ENCODE measurements at places on chromosomes 7 and 10.

GRCh38 chr7:89549768-89550167 is 604.5 kb upstream of the STEAP1 start:
- DNase-seq: no peak

GRCh38 chr10:48390933-48391845 is 84.7 kb downstream of the MAPK8 start:
- DNase-seq: no peak

GRCh38 chr7:26171601-26172000 is 19.6 kb downstream of the NFE2L3 start:
- no peak for DNase-seq

- DNase-seq: no peak
Measured at GRCh38 chr7:118045629-118046028, 138.3 kb upstream of the LSM8 start.

DNA sequence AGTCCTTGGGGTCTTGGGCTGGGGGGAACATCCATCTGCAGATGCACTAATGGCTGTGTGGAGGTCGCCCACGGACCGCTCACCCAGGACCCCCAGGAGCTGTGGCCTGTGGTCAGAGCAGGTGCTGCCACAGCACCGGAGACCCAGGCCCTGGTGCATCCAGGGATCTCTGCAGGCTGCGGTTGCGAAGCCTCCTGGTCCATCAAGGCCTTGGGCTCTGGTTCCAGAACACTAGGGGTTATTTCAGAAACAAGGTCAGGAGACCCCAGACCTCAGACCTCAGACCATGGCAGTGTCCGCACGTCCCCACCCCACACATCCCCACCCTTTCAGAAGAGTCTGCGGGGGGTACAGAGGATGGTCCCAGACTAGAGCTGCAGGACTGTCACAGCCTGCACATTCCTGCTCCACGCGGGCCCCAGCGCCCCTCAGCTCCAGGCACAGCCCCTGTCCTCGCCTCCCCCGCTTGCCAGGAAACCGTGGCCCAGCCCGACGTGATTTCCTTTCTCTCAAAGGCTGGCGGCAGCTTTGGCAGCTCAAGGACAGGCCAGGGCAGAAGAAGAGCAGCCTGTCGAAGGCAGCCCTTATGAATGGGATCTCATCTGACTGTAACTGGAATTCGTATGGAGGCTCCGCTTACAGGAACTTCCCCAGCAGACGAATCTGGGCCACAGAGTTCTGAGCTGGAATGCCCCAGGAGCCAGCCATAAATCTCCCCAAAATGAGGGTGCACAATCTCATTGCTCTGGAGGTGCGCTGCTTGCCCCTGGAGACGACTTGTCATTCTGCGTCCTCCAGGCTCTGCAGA is 136.2 kb upstream of the RET start:
- DNase-seq: no peak

GRCh38 chr7:37643876-37644275 is 39.7 kb upstream of the GPR141 start:
- DNase-seq: no peak

DNA sequence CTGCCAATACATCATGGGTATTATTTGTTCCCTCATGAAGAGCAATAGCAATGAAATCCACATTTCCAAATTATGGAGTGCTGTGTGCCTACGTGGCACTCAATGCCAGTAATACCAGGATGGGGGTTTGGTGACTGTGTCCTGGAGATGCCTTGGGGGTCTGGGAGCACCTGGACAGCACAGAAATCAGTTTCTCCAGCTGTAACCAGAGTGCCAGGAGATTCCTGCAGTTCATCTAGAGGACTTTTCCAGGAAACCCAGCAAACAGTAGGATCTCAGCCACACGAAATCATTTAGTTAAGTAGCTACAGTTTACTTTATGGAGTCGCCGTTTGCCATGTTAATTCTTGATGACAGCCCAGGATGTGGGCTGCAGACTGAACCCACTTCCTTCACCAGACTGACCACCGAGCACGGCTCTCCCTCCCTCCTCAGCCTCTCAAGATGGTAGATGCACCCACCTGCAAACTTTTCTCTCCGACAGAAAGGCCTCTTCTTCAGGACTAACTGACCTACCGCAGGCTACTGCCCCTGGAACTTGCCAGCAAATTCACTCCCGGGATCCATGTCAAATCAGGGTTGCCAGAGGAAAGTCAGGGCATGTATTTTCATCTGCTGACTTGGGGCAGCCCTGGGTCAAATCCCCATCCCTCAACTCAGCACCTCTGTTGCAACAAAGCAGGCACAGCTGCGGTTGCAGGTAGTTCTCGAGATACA is 30.3 kb downstream of the MKI67 start:
- no peak for DNase-seq

DNA sequence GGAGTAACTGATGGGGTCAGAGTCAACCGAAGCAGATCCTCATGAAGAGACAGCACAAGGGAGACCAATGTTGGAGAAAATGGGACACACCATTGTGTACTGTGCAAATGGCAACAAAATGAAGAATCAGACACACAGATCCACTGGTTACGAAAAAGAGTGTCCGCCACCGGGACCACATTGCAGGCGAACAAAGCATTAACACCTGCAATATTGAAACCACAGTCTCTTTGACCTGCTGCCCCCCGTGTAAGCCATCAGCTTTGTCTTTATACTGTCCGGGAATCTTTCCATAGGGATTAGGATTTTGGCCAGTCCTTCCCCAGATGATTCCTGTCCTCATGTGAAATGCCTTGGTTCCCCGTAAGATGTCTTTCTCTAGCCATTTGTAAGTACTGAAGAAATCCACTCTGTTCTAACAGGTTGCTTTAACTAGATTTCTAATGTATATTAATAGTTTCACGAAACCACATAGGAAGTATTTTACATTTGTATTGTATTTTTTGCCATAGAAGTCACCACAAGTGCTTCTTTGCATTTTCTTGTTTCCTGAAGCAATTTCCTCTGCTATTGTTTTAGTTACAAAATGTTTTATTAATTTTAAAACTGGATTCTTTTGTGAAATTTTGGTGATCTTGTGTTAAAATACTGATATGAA is 140.8 kb upstream of the NFE2L3 start:
- DNase-seq: no peak

- no peak for DNase-seq
Measured at GRCh38 chr10:133351408-133352318, 4.5 kb downstream of the PRAP1 start.
